H1 (cell line): ENCODE measurements at places on chromosomes 4 and X.

DNA sequence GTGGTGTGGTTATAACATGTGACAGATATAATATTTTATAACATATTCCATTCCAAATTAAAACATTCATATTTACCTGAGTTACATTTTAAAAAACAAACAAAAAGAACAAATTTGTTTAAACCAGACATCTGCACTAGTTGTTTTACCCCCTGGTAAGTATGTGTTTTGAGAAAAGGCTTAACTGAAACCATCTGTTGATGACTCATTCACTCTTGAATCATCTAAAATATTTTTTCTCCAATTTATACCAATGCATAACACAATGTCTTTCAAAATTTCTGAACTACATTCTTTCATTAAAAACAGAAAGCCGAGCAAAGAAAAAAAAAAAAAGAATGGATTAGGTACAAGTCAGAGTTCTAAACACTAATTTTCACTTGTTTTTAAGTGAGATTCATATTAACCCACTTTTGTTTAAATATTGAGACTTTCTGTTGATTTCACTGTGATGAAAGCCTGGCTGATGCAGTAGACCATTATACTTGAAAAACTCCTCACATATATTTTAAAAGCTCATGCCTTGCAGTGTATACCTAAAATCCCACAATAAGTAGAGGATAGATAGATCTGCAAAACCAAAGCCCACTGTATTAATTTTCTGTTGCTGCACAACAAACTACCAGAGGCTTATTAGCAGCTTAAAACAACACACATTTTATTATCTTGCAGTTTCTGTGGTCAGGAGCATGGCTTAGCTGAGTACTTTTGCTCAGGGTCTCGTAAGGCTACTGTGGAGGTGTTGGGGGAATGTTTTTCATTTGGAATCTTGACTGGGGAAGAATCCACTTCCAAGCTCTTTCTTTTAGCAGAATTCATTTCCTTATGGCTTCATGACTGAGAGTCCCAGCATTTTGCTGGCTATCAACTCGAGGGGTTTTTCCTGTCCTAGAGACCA lies 221.5 kb downstream of the PCDH18 start:
- no peak for DNase-seq

- DNase-seq: no peak
These were observed 151.6 kb downstream of the GRIA2 start for GRCh38 chr4:157372154-157372553.

- no peak for DNase-seq
These were observed 3.0 kb upstream of the ATP1B4 start for GRCh38 chrX:120358737-120359456.

GRCh38 chrX:15874672-15875071 lies 20.1 kb upstream of the AP1S2 start:
- no peak for DNase-seq

DNA sequence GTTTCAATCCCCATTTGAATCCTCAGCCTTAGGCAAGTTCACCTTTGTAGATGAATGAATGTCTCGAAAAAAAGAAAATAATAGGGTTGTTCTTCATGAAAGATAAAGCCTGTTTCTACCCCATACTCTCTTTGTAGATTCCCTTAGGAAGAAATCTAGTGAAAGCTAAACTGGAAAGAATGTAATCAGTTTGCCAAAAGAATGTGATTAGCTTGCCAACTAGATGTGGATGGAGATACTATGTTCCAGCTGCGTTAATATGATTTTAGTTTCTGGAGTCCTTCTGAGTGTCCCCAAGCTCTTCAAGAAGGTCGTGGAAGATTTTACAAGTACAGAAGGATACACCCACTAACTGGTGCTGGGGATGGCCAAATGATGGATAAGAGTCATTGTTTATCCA lies 162.3 kb upstream of the EDNRA start:
- DNase-seq: no peak

DNA sequence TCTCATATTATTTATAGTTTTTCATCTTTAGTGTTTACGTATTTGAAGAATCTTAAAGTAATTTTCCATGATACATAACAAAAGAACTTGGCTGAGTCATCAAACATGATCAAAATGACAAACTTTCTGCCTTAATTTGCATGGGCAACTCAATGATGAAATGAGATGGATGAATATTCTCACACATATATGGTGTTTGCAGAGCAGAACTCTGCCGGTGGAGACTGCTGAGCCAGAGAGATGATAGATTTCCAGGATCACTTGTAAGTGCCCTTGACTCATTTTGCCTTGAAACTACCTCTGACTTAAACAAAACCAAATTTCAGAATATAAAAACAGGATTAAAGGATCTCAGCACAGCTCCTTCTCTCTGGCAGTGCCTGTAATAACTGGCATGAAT lies 38.2 kb downstream of the TRPC3 start:
- DNase-seq: no peak

DNA sequence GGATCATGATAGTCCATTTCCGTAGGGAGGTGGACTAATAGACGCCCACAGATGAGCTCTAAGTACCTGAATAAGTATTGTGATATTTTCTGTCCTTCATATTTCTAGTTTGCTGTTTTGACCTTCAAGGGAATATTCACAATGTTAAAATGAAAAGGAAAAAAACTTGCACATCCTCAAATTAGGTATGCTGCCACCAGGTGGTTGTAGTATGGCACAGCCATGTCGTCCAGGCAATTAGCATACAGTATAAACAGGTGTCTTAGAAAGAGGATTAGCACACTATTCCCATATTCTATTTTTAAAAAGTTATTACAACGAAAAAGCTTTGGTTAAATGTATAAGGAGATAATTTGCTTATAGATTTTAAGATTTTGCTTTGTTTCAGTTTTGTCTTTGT lies 802.0 kb downstream of the RPA4 start:
- DNase-seq: no peak
